ENCODE measurements at places on chromosomes 2 and 18.

DNA sequence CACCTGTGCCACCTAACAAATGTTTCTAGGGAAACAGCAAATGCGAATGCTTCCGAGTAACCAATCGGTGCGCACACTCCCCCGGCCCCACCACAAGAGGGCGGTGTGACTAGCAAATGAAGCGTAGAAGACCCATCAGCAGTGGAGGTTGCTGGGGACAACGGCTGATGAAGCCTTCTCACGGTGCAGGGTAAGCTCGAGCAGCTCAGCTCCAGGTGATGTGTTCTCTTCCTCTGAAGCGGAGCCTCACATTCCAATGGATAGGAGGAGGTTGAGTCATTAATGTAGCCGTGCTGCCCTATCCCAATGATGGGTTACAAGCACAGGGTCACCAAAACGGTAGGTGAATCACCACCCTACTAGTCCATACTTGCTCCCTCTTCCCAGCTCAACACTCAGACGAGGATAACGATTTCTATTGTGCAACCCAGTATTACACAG, 127.6 kb upstream of the TWIST2 start:
- peak; percentile 35 for DNase-seq

- no peak for DNase-seq
These were observed 2.5 kb downstream of the CRIM1 start for GRCh38 chr2:36357847-36358659.

DNA sequence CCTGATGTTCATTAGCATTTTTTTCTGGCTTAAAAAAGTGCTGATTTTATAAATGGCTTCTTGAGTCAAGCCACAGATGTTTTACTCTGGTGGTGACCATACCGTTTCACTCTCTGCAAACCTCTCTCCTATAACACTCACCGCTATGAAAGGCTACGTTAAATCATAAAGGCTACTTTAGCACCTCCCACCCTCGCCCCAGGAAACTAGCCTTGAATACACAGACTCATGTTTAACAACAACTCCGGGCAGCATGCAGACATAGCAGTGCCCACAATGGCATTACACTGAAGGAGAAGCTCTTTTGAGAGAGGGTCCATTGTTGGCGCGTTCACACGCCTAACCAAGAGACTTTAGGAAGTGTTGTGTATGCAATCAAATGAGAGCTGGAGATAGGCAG, 5.6 kb downstream of the MYT1L start:
- DNase-seq: peak; percentile 59

- DNase-seq: no peak
These were observed 3.7 kb downstream of the SCN9A start for GRCh38 chr2:166372046-166372445.

Measured in SHP77 (cell line).